ENCODE measurements at places on chromosomes 12 and 14.

- no peak for DNase-seq
Observed at GRCh38 chr12:95198914-95199313, 18.4 kb downstream of the FGD6 start.

DNA sequence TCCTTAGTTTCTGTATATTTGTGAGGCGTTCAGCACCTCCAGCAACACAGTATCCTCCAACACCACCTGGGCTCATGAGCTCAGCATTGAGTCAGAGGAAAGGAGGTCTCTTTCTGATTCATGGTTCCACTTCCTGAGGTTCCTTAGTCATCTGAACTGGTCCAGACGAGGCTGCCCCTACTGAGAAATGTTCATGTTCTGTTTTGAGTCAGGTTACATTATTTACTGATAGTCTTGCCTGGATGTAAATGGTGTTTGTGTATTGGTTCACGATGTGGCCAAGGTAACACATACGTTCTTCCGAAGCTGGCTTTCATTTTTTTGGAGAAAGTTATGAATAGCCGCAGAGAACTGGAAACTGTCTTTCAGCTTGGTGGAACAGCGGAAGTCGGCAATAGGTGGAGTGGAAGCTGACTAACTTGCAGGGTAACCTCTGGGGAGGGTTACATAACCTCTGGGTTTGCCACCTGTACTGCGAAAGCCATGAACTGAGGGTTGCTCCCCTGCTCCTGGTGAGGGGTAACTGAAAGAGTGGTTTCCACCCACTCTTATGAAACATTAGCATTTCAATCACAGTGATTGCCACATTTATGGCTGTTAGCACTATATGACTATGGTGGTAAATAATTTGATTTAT, 42.2 kb upstream of the MANSC4 start:
- DNase-seq, result peak; percentile 64

- DNase-seq, result no peak
Observed at GRCh38 chr14:69312608-69313007, 52.6 kb downstream of the GALNT16 start.

- no peak for DNase-seq
Observed at GRCh38 chr12:126741536-126742240, 1525.3 kb upstream of the TMEM132C start.

DNA sequence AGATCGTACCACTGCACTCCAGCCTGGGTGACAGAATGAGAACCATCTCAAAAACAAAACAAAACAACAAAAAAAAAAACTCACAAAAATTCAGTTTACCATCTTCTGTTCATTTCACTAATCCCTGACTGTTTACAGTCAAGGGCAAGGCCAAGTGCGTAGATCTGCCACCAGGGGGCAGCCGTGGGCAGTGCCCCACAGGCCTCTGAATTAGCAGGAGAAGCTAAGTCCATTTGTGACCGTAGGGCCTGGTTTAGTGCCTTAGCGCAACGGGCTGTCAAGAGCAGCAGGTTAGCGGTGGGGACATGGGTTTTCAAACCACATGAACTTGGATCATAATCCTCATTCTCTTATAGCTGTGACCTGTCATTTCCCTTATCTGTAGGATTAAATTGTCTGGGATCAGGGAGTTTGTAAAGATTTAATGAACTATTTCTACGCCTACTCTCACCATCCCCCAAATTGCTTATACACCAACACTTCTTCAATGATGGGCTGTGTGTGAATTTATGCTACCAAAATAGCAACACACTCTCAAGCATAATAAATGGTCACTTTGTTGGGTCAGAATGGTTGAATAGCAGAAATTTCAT, 49.0 kb downstream of the KCTD10 start:
- peak; percentile 63 for DNase-seq

- no peak for DNase-seq
Observed at GRCh38 chr14:104195361-104195760, 57.0 kb downstream of the KIF26A start.

DNA sequence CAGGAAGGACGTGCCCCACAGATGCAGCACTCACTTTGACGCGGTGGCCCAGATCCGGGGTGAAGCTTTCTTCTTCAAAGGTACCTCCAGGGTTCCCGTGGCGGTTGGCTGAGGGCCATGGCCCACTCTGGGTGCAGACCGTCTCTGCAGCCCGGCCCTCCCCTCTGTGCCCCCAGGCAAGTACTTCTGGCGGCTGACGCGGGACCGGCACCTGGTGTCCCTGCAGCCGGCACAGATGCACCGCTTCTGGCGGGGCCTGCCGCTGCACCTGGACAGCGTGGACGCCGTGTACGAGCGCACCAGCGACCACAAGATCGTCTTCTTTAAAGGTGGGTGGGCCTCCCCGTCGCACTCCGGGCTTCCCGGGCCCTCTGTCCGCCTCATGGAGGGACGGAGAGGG, 16.9 kb downstream of the MMP17 start:
- DNase-seq, result no peak

GRCh38 chr12:110600254-110600653, 13.7 kb upstream of the TCTN1 start:
- DNase-seq, result no peak

DNA sequence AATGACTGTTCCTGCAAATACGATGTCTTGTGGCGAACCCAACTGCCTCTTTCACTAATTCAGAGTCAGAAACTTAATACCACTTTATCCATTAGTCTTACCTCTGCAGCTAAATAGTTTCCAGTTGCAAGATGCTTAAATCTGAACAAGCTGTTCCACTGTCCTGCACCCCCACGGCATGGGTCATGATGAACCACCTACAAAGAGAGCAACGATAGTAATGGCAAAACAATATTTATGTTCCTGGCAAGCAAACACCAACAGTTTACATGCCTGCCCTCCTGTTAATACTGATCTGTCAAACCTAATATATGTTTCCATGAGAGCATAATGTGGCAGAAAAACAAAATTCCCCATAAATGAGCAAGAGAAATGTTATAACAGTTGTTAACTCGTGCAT, 121.9 kb downstream of the ITPR2 start:
- no peak for DNase-seq

- DNase-seq, result no peak
Observed at GRCh38 chr12:131032082-131032750, 78.5 kb downstream of the ADGRD1 start.

DNA sequence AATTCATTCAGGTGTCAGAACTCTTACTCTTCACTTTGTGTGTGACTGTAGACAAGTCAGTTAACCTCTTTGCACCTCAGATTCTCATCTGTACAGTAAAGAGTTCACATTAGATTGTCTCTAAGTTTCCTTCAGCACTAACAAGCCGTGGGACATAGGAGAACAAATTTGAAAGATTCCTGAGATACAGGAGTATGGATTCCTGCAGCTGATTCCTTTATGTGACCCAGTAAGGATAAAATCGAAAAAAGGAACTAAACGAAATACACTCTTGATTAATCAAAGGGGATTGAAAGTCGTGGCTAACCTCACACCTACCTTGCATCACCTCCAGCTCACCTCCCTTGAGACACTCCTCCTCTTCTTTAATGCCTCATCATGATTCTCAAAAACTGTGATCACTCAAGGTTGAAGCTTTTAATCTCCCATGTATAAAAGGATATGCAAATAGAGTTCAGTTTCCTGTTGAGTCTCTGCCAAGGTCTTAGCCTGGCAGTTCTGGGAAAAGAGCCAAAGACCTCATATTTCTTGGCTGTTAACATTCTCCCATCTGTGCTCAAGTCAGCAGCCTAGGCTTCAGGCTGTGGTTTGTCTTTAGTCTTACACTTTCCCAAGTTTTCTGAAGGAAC, 156.6 kb downstream of the DAD1 start:
- DNase-seq, result no peak

GRCh38 chr12:106879612-106880011, 76.1 kb upstream of the TMEM263 start:
- no peak for DNase-seq

GRCh38 chr14:32189811-32190210, 12.0 kb upstream of the RNU6-7 start:
- DNase-seq, result no peak

DNA sequence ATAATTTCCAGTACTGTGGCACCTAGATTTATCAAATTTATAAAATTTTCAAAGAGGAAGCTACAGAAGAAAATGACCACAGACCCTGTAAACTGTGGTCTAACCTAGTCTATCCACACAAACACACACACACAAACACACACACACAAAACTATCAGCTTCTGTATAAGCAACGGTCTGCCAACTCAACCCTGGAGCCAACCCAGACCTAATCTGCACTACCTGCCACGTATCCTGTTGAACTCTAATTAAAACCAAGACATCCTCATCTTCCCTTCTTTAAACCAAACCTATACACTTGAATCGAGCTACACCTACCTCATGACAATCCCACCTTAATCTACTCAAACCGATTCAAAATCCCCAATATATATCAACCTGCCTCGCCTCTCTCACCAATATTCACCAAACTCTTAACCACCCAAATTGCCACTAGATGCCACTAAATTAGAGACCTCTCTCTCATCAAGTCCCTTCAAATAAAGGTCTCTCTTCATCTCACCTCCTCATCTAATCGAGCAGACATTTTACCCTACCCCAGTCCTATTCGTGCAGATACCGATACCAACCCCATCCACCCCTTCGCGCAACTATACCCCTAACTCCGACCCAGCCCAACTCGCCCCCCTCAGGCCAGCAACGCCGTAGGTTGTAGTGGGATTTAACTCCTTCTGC, 808 bp downstream of the ACIN1 start:
- DNase-seq, result no peak

DNA sequence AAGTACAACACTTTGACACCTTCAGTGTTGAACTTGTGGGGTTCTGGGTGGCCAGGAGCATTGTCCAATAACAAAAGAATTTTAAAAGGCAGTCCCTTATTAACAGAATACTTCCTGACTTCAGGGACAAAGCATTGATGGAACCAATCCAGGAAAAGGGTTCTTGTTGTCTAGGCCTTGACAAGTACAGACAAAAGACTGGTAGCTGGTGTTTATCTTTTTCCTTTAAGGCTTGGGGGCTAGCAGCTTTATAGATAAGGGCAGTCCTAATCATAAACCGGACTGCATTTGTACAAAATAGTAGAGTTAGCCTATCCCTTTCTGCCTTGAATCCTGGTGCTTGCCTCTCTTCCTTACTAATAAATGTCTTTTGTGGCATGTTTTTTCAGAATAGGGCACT, 27.4 kb downstream of the FAM177A1 start:
- DNase-seq, result no peak

- DNase-seq, result no peak
Observed at GRCh38 chr14:33930439-33930838, 20.4 kb downstream of the EGLN3 start.

DNA sequence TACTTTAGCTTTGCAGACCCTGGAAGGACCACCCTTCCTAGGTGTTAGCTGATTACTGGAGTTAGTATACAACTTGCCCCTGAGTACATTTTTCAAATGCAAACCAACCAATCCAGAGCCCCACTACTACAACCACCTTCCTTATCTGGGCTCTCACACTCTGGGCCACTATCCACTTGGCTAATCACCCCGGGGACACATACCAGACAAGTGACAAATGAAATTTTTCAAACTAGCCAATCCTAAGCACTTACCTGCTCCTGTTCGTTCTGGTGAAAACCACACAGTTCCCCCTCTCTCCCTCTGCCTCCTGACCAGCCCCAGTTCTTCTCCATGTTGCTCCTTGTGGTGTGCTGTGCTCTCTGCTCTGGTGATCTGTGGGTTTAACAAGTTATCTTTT, 140.4 kb downstream of the CNTN1 start:
- no peak for DNase-seq

DNA sequence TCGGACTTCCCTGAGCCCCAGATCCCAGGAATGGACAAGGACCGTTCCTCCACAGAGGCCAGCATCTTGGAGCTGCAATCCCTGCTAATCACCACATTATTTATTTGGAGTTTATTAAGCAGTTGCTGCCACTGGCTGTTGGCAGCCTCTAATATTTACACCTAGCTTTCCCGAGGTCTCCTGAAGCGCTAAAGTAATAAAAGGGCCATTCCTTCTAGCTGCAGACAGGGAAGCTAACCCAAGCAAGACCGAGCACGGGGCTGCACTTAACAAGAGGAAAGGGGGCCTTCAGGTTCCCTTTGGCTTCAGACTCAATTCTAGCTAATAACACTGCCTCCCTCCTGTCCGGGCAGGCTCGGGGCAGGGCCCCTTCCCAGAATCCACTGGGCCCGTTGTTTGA, 63.7 kb downstream of the BCL11B start:
- no peak for DNase-seq

DNA sequence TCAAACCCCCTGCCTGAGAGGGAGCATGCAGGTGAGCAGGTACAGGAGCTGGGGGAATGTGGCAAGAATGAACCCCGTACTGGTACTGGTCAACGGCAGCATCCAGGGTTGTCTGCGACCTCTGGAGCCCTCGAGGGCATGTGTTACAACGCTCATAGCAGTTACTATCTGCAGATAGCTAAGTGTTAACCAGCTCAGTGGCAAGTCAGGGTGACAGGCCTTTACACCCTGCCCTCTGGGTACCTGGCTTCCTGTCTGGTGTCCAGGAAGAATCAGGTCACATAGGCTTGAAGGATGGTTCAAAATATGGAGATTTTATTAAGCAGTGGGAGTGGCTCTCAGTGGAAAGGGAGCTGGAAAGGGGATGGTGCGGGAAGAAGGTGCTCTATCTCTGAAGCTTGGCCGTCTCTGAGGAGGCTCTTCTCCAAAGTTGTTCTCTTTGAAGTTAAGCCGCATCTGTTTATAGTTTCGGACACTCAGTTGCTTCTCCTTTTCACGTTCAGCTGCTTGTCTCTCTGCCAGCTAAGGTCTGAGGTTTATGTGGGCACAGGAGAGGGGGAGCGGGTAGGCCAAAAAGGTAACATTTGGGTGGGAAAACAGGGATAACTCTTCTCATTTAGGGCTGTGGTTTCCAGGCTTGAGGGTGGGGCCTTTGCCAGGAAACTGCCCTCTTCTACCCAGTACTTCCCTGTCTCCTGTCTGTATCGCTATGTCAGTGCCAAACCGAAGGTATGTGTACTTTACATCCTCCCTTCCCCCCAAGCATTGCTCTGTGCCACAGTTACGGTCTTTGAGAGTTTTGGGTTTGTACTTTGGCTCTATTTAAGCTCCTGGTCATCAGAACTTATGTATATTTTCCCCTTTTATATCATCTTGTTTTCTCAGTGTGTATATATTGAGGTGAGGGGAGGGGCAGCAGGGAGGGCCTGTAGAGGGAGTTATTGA, 305.8 kb downstream of the RGS6 start:
- no peak for DNase-seq

DNA sequence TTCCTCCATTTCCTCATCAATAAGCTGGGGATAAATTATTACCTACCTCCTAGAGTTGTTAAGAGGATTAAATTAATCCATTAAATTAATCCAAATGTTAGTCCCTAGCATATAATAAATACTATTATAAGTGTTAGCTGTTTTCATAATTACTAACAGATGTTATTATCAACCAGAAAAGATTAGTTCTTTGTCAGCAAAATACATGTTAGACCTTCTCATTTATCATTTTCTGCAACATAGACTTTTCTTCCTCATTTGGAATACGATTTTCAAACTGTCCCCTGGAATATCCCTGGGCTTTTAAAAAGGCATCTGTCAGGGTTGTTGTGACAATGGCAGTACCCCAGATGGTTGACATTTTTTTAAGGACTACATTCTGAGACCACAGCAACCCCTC, 133.1 kb downstream of the ANO6 start:
- no peak for DNase-seq

- DNase-seq, result no peak
Observed at GRCh38 chr12:38053113-38053512, 263.5 kb upstream of the ALG10B start.

Measured in activated CD4-positive, alpha-beta T cell treated with anti-CD3 and anti-CD28 coated beads, Interleukin-2, amount 50 U/mL, for 4 hours (primary cell).